Thoracic aorta (tissue), 2 donors: ENCODE measurements at places on chromosomes 5 and 9. TPM values are rescaled to one million over a fixed set of nuclear protein-coding genes. Genes with fewer than 3 reads are reported as not detected.

DNA sequence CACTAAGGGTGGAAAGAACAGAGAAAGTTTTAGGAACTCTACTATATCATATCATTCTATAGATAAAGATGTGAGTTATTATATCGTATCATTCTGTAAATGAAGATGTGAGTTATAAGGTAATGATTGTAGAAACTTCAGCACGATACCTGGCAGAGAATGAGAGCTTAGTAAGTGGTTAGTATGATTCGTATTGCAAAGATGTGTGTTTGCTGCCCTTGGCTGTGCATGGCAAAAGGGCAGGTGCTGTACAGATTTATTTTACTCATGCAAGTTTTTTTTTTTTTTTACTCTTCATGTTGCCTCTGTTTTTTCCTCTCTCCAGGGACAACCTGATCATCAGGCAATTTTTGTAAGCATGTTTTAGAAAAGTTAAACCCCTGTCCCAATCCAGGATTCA, 83.3 kb downstream of the EGFLAM start:
- no peak for DNase-seq

PCDHGA6 gene
- total RNA-seq, result 12.0 TPM

- no peak for DNase-seq
These were observed 203.0 kb downstream of the ATPSCKMT start for GRCh38 chr5:10046676-10047075.

- DNase-seq, result no peak
These were observed 238.3 kb upstream of the NUDT12 start for GRCh38 chr5:103800741-103801495.

DNA sequence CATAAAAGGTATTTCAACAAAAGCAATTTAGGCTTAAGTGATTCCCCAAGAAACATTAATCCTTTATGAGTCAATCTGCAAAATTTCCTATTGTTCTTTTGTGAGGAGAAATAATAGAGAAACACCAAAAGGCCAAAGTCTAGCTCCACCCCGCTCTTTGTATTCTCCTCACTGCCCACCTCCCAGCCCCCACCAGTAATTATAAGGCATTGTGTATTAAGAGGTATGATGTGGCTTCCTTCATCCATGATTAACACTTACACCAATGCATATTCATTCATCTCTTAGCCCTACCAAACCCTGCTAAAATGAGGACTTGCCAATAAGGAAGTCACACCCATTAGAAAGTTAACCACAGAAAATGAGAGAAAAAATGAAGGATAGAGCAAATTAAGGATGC, 105.3 kb upstream of the SPATA31D4 start:
- no peak for DNase-seq

- DNase-seq, result no peak
These were observed 6.8 kb downstream of the ABCA1 start for GRCh38 chr9:104921067-104921741.

DNA sequence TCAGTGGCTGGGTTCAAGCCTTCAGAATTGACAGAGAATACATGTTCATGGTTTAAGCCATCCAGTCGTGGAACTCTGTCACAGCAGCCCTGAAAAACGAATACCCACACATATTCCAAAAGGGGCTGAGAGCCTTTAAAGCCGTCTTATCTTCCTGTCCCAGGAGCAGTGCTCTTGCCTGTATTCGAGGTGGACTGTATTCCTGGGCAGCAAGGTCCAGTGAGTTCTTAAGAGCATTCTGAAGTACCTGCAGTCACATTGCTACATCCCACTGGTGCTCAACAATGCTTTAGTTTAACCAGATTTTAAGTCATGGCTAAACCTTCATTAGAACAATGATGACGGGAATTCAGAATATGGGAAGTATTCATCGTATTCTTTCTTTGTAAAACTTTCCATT, 380.7 kb upstream of the KLF4 start:
- DNase-seq, result no peak

DNA sequence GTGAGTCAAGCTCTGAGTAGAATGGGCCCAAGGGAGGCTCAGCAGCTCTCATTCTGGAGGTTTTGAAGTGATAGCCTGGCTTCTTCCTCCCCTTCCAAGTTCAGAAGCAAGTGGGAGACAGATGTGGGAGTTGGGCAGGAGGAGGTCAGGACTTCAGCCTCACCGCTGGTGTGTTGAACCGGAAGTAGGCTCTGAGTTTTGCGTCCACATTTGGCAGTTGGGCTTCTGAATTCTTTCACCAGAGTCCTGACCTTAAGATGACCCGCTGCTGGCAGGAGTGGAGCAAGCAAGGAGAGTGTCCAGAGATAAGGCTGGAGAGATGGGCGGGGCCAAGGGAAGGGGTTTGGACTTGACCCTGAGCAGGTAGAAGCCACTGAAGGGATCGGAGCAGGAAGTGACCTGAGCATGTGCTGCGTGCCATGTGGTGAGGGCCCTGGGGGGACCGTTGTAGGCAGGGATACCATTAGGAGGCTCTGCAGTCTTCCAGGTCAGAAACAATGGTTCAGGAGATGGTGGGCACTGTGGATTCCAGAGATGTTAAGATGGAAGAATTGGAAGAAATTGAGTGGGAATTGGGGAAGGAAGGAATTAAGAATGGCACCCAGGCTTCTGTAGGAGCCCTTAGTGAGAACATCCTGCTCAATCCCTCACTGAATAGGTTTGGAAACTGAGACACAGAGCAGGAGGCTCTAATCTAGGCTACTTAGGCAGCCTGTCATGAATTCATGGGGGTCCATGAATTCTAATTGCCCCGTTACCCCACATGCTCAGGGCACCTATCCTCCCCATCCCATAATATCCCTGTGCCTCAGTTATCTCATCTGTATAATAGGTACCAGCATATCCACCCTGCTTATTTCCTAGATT, 25.9 kb downstream of the GALNT12 start:
- DNase-seq, result no peak

DNA sequence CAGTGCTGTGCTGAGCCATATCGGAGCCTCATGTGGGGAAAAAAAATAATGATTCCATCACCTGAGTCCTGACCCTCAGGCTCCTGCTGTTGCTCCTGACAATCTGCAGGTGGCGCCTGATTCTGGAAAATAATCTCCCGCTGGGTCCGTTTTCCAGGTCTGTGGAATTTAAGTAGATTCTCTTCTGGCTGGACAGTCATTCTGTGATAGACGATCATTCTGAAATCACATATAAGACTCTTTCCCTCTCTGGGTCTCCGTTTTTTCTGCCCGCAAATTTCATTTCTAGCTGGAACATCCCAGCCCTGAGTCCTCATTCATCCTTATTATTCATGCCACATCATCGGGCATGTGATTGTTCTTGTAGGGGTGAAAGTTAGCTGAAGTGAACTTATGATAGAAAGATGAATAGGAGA, 22.1 kb upstream of the STXBP1 start:
- DNase-seq, result no peak

CCDC183 gene
- total RNA-seq, result 0.71 TPM

THBS4 gene
- 13.5 TPM for total RNA-seq

GRCh38 chr5:64947031-64947430, 178.3 kb downstream of the CWC27 start:
- DNase-seq, result no peak

GRCh38 chr5:157248821-157249470, 17.0 kb upstream of the CYFIP2 start:
- DNase-seq, result no peak

DNA sequence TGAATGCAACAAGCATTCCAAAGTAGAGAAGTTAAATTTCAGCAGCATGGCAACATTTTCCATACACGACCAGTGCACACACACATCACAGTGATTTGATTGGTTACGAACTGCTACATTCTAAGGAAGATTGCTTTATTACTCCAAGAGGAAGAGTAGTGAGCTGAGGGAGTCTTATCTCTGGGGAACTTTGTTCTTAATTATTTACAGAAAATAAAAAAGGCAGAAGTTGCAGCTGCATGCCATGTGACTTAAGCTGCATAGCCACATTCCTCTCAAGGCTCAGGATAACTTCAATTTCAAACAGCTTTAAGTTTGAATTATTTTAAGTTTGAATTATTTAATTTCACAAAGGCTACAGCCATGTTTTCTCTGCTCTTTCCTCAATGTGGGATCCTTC, 71.6 kb upstream of the HSPB3 start:
- DNase-seq, result no peak

GRCh38 chr5:181223729-181224389, 778 bp downstream of the TRIM41 start:
- no peak for DNase-seq

DNA sequence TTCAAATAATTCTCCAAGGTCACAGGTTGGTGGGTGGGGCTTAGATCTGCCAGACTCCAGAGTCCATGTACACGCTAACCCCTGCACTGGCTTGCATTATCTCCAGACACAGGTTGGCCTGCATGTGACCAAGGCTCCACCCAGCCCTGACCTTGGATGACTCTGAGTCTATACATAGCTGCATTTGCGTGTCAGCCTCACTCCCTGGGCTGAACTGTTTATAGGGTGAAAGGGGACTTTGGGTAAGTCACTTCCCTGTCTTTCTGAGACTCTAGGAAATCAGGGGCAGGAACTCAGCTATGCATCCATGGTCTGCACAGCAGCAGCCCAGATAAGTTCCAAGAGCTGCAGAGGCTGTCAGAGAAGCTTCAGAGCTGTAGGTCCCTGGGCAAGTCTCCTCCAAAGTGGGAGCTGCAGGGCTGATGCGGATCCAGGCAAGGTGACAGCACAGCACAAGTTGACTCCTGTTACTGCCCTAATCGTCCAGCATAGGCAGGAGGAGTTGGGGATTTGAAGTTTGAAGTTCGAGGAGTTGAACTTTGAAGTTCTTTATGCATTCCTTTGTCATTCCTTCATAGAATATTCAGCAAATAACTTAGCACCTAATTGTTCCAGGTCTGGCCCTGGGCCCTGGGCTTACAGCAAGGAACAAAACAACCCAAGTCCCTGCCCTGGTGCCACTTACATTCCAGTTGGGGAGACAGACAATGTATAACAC, 53.4 kb downstream of the SLC22A5 start:
- DNase-seq, result no peak

DNA sequence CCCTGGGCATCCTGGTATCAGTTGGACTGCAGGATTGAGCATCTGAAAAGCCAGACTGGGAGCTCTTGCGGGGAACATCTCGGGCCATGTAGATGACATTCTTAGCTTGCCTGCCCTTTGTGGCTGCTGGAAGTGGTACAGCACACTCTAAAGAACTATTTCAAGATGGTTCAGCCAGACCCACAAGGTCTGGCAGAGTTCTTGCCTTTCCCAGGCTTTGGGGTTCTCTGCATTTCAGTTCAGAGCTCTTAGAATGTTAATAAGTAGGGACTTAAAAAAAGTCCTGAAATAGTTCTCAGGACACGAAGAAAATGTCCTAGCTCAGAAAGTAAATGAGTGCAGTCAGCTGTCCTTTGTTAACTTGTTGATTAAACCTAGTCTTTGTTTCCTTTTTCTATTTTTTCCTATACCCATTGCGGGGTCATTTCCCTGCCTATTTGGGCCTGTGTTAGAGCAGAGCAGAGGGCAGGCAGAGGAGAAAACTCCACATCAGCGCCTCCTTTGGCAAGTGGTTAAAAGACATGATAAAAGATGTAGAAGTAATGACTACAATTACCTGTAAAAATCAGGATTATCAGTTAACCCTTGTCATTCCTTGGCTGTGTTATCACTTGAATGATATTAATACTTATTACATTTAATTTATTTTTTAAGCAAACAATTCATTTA, 291.5 kb downstream of the ZSWIM6 start:
- DNase-seq, result no peak

CORO2A gene
- total RNA-seq, result 3.1 TPM

ERP44 gene
- total RNA-seq, result 13.8 TPM

DNA sequence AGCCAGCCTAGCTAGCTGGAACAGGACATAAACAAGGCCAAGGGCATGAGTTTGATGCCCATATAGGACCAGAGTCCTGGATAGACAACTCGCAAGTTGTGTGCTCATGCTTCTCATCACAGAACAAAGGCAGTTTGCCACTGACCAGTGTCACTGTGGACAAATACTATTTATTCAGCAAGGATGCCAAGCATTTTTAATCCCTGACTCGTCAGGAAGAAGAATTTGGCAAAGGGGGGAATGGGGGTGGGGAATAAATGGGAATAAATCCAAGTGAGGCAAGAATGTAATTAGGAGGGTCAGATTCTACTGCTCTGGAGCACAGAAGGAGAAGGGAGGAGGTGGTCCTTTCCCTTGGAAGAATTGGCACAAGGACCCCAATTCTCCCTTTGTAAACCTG, 46.8 kb upstream of the ANKRD55 start:
- DNase-seq, result no peak

GRCh38 chr9:98235126-98235525, 20.3 kb downstream of the TBC1D2 start:
- DNase-seq, result no peak

DNA sequence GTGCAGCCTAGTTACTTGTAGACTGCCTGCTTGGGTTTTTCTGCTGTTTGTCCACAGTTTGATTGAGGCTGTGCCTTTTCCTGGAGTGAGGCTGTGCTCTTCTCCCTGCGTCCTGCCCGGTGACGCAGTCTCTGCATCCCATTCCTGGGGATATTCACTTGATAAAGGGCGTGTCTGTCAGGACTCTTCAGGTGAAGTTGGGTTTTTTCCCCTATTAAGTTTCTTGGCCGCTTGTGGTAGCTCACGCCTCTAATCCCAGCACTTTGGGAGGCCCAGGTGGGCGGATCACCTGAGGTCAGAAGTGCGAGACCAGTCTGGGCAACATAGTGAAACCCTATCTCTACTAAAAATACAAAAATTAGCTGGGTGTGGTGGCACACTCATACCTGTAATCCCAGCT, 50.0 kb upstream of the SUSD3 start:
- DNase-seq, result no peak

DNA sequence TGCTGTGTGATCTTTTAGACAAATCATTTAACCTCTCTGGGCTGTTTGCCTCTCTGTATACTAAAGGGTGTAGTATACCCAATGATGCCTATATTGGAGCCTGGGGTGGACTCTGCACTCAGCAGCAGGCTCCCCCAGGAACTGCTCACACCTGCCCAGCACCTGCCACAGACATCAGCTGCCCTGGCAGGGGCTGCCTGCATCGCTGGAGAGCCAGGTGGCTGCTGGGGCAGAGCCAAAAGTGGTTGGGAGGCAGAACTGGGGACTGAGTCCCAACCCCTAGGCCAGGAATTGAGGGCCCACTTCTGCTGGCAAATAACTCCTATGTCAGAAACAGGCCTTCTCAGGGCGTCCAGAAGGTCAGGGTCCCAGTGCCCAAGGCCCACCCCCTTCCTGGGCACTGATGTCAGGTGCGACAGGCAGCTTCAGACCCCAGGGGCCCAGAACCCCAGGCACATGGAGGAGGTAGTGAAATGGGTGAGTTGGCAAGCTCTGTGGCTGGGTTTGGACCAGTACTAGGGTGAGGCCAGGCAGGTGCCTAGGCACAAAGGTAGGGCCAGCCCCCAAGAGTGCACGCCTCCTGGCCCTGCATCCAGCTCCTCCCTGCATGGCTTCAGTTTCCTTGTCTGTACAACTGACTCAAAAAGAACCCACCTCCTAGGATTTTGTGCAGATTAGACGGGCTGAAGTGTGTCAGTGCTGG, 5.8 kb downstream of the UNC5A start:
- DNase-seq, result no peak

MARCHF11 gene
- total RNA-seq, result not detected

WDR38 gene
- not detected for total RNA-seq
